ENCODE measurements at places on chromosomes 12 and 14. TPM values are rescaled to one million over a fixed set of nuclear protein-coding genes. Genes with fewer than 3 reads are reported as not detected.

DNA sequence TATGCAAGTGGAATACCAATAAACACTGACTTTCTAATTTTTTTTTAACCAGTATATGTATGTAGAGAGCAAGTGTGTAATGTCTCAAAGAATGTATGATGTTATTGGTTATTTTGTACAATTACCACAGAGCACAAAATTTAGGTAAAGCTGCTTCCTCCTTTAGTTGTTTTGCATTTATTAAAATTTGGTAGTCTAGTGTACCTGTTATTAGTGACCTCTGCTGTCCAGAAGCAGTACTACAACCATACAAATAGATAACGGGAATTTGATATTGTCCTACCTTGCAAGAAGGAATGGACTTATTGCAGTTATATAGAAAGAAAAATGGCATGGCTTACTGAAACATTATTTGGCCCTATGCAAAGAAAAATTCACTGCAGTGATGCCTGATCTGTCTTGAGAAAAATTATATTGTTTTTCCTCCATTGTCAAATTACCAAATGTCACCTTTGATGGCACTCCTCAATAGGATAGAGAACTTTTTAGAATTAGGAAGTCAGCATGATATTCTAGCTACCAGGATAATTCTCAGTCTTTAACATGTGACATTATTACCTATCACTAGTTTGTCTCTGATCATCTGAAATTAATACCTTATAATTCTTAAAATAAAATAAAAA lies 153.9 kb upstream of the RMST start:
- no peak overlapping the region for H3K4me3 ChIP-seq
- H3K27me3 ChIP-seq, result no peaks in the 10 kb centered on the region
- H3K27ac ChIP-seq, result no peak overlapping the region

Gene TSPAN31
- 47.1 TPM for total RNA-seq

- peak overlapping the region; percentile 82 for H3K27ac ChIP-seq
- no peaks in the 10 kb centered on the region for H3K27me3 ChIP-seq
- no peak overlapping the region for H3K4me3 ChIP-seq
- H3K36me3 ChIP-seq, result no peaks in the 10 kb centered on the region
Measured at GRCh38 chr14:93044121-93044520, 71.6 kb downstream of the ITPK1 start.

Gene HOXC10
- 6.1 TPM for total RNA-seq

DNA sequence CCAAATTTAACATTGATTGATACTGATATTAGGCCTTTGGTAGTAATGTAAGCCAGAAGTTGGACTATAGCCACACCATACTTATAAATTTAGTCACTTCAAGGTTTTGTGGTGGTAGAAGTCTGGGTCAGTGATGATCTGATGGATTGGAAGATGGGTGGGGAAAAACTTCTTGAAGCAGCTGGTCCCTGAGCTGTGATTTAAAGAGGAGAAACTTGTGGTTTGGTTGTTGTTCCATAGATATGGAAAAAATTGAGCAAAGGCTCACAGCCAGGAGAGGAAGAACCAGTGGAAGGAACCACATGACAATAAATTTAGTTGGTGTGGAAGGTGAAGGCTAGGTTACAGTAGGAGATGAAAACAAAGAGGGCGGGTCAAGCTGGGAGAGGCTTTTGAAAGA lies 26.1 kb downstream of the PTHLH start:
- no peaks in the 10 kb centered on the region for H3K27me3 ChIP-seq
- no peak overlapping the region for H3K27ac ChIP-seq
- no peak for DNase-seq
- no peaks in the 10 kb centered on the region for H3K4me1 ChIP-seq
- no peak overlapping the region for H3K4me3 ChIP-seq
- no peaks in the 10 kb centered on the region for H3K36me3 ChIP-seq

DNA sequence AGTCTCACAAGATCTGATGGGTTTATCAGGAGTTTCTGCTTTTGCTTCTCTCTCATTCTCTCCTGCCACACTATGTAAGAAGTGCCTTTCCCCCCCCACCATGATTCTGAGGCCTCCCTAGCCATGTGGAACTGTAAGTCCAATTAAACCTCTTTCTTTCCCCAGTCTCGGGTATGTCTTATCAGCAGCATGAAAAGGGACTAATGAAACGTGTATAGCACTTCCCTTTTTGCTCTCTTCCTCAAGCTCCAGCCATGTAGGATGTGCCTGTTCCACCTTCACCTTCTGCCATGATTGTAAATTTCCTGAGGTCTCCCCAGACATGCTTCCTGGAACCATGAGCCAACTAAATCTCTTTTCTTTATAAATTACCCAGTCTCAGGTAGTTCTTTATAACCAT lies 7.0 kb upstream of the CRACR2A start:
- peaks cover 9% of the 10 kb centered on the region for H3K4me1 ChIP-seq
- no peaks in the 10 kb centered on the region for H3K36me3 ChIP-seq
- H3K27me3 ChIP-seq, result no peaks in the 10 kb centered on the region
- H3K27ac ChIP-seq, result no peak overlapping the region
- DNase-seq, result no peak

Gene IGF1
- total RNA-seq, result 50.0 TPM

GRCh38 chr14:63186453-63186852 lies 17.8 kb upstream of the RHOJ start:
- H3K27ac ChIP-seq, result no peak overlapping the region
- H3K36me3 ChIP-seq, result no peaks in the 10 kb centered on the region
- no peak for DNase-seq

Gene NOXRED1
- total RNA-seq, result not detected

Gene GLIPR1L1
- total RNA-seq, result not detected

Gene SYCP3
- not detected for total RNA-seq

Gene FBXO34
- total RNA-seq, result 40.8 TPM

DNA sequence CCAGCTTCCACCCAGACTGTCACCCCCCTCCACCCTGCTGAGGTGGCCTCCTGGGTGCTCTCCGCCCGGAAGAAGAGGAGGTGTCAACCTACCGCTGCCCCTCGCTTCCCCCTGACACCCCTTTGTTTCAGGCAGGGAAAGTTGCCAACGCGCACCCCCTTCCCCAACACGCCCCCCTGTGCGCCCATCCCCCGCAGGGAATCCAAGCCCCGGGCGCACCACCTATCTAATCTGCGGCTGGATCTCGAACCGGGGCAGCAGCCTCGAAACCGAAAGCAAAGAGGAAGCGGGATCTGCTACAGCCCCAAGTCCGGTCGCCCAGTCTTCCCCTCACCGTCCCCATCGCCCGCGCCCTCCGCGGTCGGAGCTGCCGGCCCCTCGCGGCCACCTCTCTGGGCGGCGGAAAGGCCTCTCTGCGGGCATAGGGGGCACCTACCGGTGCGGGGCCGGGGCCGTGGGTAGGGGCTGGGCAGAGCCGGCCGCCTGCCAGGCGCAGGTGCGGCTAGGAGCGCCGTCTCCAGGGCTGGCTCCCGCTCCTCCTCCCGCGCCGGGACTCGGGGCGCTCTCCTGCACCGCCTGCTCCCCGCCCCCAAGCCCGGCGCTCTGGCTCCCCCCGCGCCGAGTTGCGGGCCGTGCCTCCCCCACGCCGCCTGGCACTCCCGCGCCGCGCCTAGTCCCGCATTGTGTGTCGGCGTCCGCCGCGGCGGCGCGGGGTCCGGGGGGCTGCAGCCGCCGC lies 18.3 kb upstream of the PLEKHH1 start:
- no peaks in the 10 kb centered on the region for H3K36me3 ChIP-seq
- H3K27me3 ChIP-seq, result no peaks in the 10 kb centered on the region
- no peak overlapping the region for H3K27ac ChIP-seq
- DNase-seq, result peak; percentile 16

DNA sequence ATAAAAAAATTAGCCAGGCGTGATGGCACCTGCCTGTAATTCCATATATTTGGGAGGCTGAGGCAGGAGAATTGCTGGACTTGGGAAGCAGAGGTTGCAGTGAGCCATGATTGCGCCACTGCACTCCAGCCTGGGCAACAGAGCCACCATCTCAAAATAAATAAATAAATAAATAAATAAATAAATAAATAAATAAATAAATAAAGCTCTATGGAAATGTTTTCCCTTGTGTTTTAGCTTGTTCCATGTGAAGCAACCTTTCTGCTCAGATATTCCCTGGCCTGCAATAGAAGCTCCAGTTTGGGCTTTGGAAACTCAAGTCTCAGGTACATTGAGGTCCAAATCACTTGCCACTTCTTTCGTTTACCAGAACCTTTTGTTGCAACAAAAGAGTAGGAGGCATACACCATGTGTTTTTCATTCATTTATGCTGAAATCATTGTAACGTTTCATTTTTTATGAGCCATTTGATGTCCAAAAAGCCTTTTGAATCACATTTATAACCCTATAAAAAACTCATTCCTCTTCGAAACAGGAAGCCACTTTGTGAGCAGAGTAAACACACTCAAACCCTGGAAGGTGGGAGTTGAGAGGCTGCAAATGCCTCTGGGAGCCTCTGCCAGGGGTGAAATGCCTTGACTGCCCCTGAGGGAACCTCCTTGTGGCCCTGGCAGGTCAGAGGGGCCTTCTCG lies 376.6 kb upstream of the TBX3 start:
- no peaks in the 10 kb centered on the region for H3K27me3 ChIP-seq
- H3K4me1 ChIP-seq, result no peaks in the 10 kb centered on the region
- H3K4me3 ChIP-seq, result no peak overlapping the region
- DNase-seq, result no peak

DNA sequence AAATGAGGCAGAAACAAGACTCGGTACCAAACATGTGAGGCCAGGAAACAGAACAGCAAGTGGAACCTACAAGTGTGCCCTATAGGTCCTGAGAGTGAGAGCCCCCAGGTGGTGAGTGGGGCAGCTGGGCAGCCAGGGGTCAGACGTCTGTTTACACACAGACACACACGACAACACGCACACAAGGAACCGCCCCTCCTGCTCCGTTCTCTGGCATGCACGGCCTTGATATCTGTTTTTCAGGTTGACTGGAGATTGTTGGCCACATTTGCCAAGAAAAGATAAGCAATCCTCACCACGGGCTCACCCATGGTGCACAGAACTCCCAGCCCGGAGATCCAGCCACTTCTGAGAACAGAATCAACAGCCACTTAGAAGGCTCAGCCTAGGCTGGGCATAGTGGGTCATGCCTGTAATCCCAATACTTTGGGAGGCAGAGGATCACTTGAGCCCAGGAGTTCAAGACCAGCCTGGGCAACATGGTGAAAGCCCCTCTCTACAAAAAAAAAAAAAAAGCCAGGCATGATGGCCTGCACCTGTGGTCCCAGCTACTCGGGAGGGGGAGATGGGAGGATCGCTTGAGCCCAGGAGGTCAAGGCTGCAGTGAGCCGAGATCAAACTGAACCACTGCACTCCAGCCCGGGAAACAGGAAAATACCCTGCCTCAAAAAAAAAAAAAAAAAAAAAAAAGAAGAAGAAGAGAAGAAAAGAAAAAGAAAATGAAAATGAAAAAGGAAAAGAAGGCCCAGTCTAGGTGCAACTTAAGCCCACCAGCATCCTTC lies 19.4 kb upstream of the EIF5 start:
- H3K36me3 ChIP-seq, result no peaks in the 10 kb centered on the region
- no peak for DNase-seq
- no peaks in the 10 kb centered on the region for H3K27me3 ChIP-seq
- no peak overlapping the region for H3K27ac ChIP-seq

GRCh38 chr14:65297744-65298143 lies 114.8 kb upstream of the FUT8 start:
- H3K36me3 ChIP-seq, result no peaks in the 10 kb centered on the region
- H3K4me1 ChIP-seq, result no peaks in the 10 kb centered on the region
- no peak overlapping the region for H3K27ac ChIP-seq
- no peaks in the 10 kb centered on the region for H3K27me3 ChIP-seq

Gene SYNDIG1L
- total RNA-seq, result not detected

Gene GPD1
- 232 TPM for total RNA-seq

Gene CISTR
- not detected for total RNA-seq

Gene VRTN
- not detected for total RNA-seq

DNA sequence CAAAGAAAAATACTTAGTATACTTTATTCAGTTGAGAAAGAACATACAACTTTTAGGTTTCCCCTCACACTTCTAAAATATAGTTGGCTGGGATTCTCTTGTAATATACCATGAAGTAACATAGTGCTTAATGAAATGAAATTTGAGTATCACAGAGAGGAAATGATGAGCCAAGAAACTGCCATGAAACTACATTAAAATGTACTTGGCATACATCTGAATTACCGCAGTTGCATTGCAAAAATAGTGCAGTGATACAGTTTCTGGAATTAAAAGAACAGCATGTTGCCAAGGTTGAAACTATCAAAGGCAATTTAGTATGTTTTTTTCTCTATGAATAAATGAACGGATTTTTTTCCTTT lies 389.2 kb downstream of the TMEM117 start:
- DNase-seq, result no peak
- H3K27me3 ChIP-seq, result no peaks in the 10 kb centered on the region
- H3K27ac ChIP-seq, result no peak overlapping the region
- no peaks in the 10 kb centered on the region for H3K4me1 ChIP-seq
- no peak overlapping the region for H3K4me3 ChIP-seq

Gene KLRB1
- 0.59 TPM for total RNA-seq

Gene PSMB5
- total RNA-seq, result 154 TPM

DNA sequence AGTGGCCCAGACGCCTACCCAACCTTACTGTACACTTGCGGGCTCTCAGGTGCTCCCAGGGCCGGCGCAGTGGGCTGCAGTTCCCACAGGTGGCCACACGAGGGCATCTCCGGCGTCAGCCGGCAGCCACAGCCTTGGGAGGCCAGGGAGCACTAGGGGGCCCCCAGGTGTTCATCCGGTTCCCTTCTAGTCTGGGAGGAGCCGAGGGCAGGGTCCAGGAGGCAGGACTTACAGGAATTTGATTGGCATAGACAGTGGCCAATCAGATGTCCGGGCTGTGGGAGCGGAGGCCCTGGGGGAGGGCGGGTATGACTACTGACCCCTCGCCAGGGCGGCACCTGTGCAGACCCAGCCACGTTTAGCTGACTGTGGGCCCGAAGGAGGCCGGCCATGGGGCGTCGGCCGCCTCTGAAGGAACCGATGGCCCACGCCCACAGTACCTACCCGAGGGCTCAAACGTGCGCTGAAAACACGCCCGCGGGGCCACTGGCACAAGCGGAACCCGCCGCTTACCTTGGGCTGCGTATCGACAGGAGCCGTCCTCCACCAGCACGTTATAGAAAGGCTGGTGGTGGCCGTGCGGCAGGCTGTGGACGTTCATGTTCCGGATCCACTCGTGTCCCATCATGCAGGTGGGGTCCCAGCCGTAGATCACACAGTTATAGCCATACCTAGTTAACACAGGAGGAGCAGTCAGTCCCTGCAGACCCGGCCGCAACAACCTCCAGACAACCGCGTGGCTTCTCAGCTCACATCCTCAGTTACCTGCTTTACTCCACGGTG lies 34.8 kb downstream of the FBXO21 start:
- H3K4me3 ChIP-seq, result no peak overlapping the region
- no peaks in the 10 kb centered on the region for H3K27me3 ChIP-seq
- peaks cover 11% of the 10 kb centered on the region for H3K4me1 ChIP-seq

DNA sequence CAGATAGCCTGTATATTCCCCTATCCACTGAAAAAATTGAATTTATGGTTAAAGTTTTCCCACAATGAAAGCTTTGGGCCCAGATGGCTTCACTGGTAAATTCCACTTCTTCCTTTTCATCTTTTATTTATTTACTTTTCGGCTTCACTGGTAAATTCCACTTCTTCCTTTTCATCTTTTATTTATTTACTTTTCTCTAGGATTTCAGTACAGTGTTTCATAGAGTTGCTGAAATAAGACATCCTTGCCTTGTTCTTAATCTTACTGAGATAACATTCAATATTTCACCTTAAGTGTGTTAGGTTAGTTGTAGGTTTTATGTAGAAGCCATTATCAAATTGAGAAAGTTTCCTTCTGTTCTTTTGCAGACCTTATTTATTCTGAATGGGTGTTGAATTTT lies 18.9 kb upstream of the KLRG1 start:
- H3K27ac ChIP-seq, result no peak overlapping the region
- H3K36me3 ChIP-seq, result no peaks in the 10 kb centered on the region
- no peak for DNase-seq
- H3K27me3 ChIP-seq, result no peaks in the 10 kb centered on the region
